ENCODE measurements at places on chromosomes 2 and 18.

- DNase-seq = no peak
These were observed 56.1 kb downstream of the LAMA3 start for GRCh38 chr18:23745366-23745765.

- no peak for DNase-seq
These were observed 1271.7 kb upstream of the SLC39A10 start for GRCh38 chr2:194385376-194385775.

DNA sequence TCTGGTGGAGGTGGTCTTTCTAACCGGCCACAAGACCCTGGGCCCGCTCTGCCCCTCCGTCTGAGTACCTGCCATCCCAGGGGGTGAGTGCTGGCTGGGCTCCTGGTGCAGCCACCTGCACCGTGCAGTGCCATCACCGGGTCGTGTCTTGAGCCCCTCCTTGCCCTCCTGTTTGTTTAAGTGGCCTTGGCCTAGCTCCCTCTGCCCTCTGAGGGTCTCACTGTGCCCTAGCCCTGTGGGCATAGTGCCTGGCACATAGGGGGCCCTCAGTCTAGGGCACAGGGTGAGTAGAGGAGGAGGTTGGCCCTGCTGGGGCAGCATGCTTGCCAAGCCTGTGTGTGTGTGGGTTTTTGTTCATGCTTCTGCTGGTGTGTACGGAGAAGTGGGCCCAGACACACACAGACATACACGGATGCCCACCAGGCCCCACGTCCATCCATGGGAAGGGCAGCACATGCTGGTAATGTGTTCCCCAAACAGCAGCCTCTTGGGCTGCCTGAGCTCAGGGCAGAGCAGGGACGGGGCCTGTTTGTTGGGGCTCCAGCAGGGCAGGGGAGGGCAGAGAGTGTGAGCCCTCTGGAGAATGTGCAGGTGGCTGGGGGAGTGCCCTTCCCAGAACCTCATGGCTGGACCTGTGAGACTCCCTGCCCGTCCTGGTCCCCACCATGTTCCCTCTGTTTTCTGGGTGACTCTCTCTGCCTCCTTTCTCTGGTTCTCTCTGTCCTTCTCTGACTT lies 94.6 kb downstream of the GLI2 start:
- no peak for DNase-seq

- DNase-seq = no peak
These were observed 312.2 kb upstream of the EPAS1 start for GRCh38 chr2:45984896-45985473.

DNA sequence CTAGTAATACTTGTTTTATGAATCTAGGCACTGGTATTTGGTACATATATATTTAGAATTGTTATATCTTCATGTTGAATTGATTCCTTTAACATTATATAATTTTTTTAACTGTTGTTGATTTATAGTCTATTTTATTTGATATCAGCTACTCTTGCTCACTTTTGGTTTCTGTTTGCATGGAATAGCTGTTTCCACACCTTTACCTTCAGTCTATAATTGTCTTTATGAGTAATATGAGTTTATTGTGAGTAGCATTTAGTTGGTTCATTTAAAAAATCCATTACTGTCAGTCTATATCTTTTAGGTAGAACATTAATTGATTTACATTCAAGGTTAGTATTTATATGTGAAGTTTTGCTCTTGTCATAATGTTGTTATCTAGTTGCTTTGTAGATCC lies 58.6 kb downstream of the SMCHD1 start:
- no peak for DNase-seq

- DNase-seq = no peak
These were observed 163.0 kb downstream of the PHLPP1 start for GRCh38 chr18:62878305-62878704.

DNA sequence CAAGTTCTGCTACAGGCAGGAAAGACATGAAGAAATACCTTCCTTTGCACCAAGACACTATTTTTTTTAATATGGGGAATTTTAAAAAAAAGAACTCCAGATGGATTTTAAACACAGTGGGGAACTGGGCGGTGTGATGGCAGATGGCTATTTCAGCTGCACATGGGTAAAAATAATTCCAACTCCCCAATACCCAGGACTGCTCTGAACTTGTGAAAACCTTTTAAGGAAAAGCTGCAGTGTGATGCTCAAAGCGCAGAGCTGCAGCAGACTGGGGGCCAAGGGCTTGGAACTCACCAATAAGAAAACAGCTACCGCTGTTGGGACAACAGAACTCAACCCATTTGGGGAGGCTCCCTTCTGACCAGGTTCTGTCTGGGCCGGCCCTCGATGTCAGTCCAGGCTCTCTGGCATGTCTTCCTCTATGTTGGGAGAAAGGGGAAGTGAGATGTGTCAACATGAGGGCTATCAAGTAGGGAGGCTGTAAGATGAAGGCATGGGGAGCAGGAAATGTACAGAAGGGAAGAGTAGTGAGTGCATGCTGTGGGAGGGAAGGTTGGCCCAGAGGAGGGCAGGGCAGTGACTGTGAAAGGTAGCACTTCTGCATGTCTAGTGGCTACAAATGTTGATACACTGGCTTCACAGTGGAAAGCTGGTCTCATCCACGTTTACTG lies 64.0 kb upstream of the SLC14A2 start:
- DNase-seq = no peak

DNA sequence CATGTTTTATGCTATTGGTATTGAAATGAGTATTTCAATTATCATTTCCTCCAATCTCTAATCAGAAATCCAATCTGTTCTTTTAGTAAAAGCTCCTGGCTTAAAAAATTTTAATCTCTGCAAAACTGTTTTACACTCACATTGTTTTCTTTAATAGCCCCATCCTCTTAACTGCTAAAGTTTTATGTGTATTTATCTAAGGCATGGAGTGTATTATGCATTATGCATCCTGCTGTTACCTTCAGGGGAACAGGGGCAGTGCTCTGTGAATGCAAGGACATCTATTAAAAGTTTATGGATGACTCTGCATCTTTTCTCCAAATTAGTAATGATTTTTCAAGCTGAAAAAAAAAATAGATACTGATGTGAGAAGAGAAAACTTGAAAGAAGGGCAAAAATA lies 1261.6 kb upstream of the NXPH2 start:
- DNase-seq = no peak

GRCh38 chr2:83949361-83949760 lies 509.7 kb downstream of the SUCLG1 start:
- no peak for DNase-seq

DNA sequence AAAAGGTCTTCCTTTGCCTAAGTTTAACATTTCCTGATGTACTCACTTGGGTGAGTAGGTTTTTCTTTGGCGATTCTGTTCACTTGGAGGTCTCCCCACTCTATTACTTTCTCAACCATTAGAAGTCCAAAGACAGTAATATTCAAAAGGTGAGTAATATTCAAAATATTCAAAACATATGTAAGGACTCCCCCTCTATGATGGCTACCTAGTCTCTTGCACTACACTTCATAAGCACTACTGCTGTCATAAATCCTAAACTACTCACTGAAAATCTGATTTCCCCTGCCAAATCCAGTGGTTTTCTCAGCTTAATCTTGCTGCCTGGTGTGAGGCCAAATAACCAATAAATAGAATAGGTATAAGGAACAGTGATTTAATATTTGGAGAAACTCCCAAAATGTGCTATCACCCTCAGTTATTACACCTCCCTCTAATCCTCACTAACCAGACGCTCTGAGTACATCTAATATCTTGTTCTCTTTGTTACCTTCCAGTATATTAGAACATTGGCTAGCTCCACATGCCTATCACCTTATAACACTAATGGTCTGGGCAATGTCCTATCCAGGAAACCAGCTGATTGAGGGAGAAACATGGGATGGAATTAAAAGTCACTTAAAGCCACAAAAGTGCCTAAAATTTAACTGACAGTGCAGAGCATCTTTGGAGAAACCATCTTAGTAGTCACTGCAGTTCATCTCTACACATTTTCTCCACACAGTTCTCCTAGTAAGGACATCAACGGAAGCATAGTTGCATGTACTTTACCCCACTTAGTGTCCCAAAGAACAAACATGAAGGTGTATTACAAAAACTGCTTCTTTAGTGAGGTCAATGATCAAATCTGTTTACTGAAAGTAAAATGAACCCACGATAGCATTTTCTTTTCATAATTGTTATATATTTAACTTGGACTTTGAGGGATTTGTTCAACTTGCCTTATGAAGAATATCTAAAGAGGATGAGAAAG lies 54.8 kb downstream of the MBD2 start:
- no peak for DNase-seq

GRCh38 chr18:6370886-6371635 lies 43.6 kb downstream of the L3MBTL4 start:
- DNase-seq = no peak

- no peak for DNase-seq
These were observed 432.4 kb upstream of the MYT1L start for GRCh38 chr2:2763351-2764000.
